ENCODE measurements at places on chromosomes 6 and 20. TPM values are rescaled to one million over a fixed set of nuclear protein-coding genes. Genes with fewer than 3 reads are reported as not detected.

KIAA0408 gene
- total RNA-seq = 7.0 TPM

CST4 gene
- not detected for total RNA-seq

DNA sequence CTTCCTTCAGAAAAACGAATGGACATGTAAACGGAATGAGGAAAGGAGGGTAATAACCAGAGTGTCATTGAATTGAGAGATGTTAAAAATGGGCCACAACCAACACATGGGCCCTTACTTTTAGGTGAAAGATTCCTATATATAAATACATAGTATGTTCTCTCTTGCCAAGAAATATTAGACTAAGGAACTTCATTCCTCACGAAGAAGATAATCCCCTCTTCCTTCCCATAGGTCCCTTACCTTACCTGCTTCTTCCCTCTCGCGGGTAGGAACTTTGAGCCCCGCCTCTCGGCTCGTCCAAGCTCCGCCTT, 295 bp upstream of the TBC1D22B start:
- DNase-seq = no peak
- peaks cover 24% of the 10 kb centered on the region for H3K4me1 ChIP-seq
- no peaks in the 10 kb centered on the region for H3K27me3 ChIP-seq
- H3K4me3 ChIP-seq = peak overlapping the region; percentile 89
- H3K36me3 ChIP-seq = no peaks in the 10 kb centered on the region

- no peaks in the 10 kb centered on the region for H3K36me3 ChIP-seq
- no peak for DNase-seq
- H3K27me3 ChIP-seq = peaks cover 12% of the 10 kb centered on the region
- H3K27ac ChIP-seq = no peak overlapping the region
- H3K4me1 ChIP-seq = no peaks in the 10 kb centered on the region
These were observed 165.0 kb downstream of the TBC1D7 start for GRCh38 chr6:13163161-13163944.

DNA sequence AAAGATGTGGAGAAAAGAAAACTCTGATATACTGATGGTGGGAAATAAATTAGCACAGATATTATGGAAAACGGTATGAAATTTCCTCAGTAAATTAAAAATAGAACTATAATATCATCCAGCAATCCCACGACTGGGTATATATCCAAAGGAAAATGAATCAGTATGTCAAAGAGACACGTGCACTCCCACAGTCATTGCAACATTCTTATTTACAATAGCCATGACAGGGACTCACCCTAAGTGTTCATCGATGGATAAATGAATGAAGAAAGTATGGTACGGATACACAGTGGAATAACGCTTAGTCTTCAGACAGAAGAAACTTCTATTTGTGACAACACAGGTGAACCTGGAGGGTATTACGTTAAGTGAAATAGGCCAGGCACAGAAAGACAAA, 5.7 kb upstream of the ADTRP start:
- no peak overlapping the region for H3K27ac ChIP-seq
- no peak for DNase-seq
- no peak overlapping the region for H3K4me3 ChIP-seq

DNA sequence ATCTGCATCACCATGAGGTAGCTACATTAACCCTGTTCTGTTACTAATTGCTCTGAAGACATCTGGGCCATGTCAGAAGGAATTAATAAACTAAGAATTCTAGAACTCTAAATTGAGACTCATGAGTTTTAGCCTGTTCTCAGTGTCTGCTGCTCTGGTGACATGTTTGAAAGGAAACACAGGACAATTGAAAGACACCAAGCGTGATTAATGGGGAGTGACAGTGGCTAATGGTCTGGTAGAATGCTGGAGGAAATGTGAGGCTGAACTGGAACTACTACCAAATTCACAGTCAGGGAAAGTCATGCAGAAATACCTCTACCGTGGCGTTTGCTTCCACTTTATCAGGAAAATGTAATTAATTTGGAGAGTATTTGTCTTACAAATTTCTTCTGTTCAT, 140.0 kb downstream of the TBC1D7 start:
- no peaks in the 10 kb centered on the region for H3K27me3 ChIP-seq
- no peak overlapping the region for H3K27ac ChIP-seq

- no peaks in the 10 kb centered on the region for H3K4me1 ChIP-seq
- peak overlapping the region; percentile 45 for H3K27ac ChIP-seq
- H3K36me3 ChIP-seq = no peaks in the 10 kb centered on the region
- peak overlapping the region; percentile 66 for H3K4me3 ChIP-seq
- peak; percentile 78 for DNase-seq
- peaks cover 33% of the 10 kb centered on the region for H3K27me3 ChIP-seq
These were observed 6.5 kb upstream of the ZSCAN9 start for GRCh38 chr6:28218312-28219248.

DNA sequence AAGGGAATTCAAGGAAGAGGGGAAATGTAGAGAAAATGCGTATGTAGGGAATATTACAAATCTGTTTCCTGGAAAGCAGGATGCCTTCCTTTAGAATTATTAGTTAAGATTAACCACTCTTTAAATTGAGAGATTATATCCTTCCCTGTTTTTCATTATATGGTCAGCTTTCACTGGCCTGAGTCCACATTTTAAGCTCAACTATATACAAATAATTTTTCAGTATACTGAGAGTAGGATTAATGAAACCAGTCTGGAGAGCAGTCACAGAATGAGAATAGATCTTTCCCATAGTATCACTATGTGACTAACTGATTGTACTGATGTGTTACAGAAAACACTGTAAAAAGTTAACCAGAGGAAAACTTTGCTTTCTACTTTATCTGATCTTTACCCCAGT, 306.3 kb downstream of the LAMA2 start:
- DNase-seq = no peak
- H3K27me3 ChIP-seq = no peaks in the 10 kb centered on the region
- no peaks in the 10 kb centered on the region for H3K36me3 ChIP-seq
- H3K4me3 ChIP-seq = no peak overlapping the region
- H3K27ac ChIP-seq = no peak overlapping the region

Measured in transverse colon (tissue), 4 donors.